ENCODE measurements at places on chromosomes 1 and 21. TPM values are rescaled to one million over a fixed set of nuclear protein-coding genes. Genes with fewer than 3 reads are reported as not detected.

GNAT2 gene
- 0.15 TPM for total RNA-seq

OR2G6 gene
- total RNA-seq: not detected

SDC3 gene
- total RNA-seq: 0.25 TPM

CCDC190 gene
- not detected for total RNA-seq

OR10R2 gene
- not detected for total RNA-seq

PLA2G5 gene
- total RNA-seq: not detected

OR2T35 gene
- total RNA-seq: not detected

C1QA gene
- not detected for total RNA-seq

CLCA1 gene
- not detected for total RNA-seq

HTR6 gene
- total RNA-seq: not detected

HCRTR1 gene
- not detected for total RNA-seq

OTUD3 gene
- 11.9 TPM for total RNA-seq

SRM gene
- 124 TPM for total RNA-seq

SPRR1B gene
- not detected for total RNA-seq

EDARADD gene
- total RNA-seq: 10.4 TPM

RGS16 gene
- total RNA-seq: 37.8 TPM

PRAMEF9 gene
- not detected for total RNA-seq

ILDR2 gene
- total RNA-seq: 8.4 TPM

ADAMTS4 gene
- 2.4 TPM for total RNA-seq

GPR161 gene
- total RNA-seq: 0.27 TPM

SH3BP5L gene
- 32.2 TPM for total RNA-seq

SLAMF7 gene
- 60.1 TPM for total RNA-seq

OPRD1 gene
- not detected for total RNA-seq

KCNJ9 gene
- not detected for total RNA-seq

USF1 gene
- 86.9 TPM for total RNA-seq

SPRR2G gene
- total RNA-seq: not detected

CHI3L1 gene
- not detected for total RNA-seq

SPRR4 gene
- not detected for total RNA-seq

TCHH gene
- total RNA-seq: not detected

TIMM17A gene
- total RNA-seq: 60.5 TPM

RHD gene
- total RNA-seq: not detected

GJA9 gene
- not detected for total RNA-seq

TNFRSF18 gene
- 175 TPM for total RNA-seq

COL8A2 gene
- total RNA-seq: not detected

ALDH9A1 gene
- total RNA-seq: 43.7 TPM

WLS gene
- not detected for total RNA-seq

LMOD1 gene
- not detected for total RNA-seq

NCDN gene
- total RNA-seq: 70.6 TPM

EPHB2 gene
- not detected for total RNA-seq

AMPD1 gene
- total RNA-seq: not detected

FH gene
- total RNA-seq: 55.3 TPM

ANKRD65 gene
- total RNA-seq: not detected

OR2L3 gene
- total RNA-seq: not detected

LDLRAP1 gene
- total RNA-seq: 23.3 TPM

ZSWIM5 gene
- 0.17 TPM for total RNA-seq

TRIM62 gene
- total RNA-seq: 10.4 TPM

RAB29 gene
- total RNA-seq: 78.4 TPM

KIF26B gene
- not detected for total RNA-seq

DPYD gene
- 39.1 TPM for total RNA-seq

CYB561D1 gene
- 24.1 TPM for total RNA-seq
